ENCODE measurements at places on chromosomes 4 and X.

- DNase-seq = no peak
These were observed 57.9 kb downstream of the DKK2 start for GRCh38 chr4:106978046-106978774.

GRCh38 chrX:110138557-110138956 is 135.6 kb downstream of the TMEM164 start:
- DNase-seq = no peak

- DNase-seq = no peak
These were observed 464.6 kb downstream of the PCDH18 start for GRCh38 chr4:137067735-137068134.

GRCh38 chr4:152188801-152189200 is 347.1 kb downstream of the FBXW7 start:
- no peak for DNase-seq

GRCh38 chrX:100747090-100747489 is 15.2 kb upstream of the SYTL4 start:
- no peak for DNase-seq

DNA sequence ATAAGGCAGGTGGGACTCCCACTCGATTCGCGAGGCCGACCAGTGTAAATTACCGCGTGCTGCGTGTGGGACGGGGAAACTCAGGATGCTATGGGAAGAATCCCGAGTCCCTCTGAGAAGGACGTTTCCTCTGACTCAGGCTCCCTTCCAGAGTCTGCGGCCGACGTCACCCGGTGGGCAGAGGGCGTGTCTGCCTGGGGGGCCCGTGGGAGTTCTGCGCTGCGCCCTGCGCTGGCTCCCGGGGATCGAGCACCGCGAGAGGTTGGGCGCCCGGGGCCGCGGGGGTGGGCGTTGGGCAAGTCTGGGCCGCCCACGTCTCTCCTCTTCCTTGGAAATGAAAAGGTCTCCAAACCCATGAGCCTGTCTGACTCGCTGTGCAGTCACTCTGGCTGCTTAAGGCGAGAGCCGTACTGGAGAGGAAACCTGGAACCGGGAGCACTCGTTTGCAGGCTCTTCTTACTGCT is 568 bp downstream of the NIPAL1 start:
- no peak for DNase-seq

DNA sequence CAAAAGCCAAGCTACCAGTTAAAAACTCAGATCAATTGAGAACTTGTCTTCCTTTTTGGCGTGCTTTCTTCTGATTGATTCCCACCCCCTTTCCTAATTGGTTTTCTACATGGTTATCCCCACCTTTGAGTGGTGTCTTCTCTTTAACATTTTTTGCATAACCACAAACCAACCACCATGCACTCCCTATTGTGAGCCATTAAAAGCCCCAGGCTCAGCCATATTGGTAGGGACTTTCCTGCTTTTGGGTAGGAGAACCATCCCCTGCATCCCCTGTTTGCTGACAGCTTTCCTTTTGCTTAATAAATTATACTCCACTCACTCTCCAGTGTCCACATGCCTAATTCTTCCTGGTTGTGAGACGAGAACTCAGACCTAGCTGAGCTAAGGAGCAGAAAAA is 1651.4 kb upstream of the IGFBP7 start:
- no peak for DNase-seq

DNA sequence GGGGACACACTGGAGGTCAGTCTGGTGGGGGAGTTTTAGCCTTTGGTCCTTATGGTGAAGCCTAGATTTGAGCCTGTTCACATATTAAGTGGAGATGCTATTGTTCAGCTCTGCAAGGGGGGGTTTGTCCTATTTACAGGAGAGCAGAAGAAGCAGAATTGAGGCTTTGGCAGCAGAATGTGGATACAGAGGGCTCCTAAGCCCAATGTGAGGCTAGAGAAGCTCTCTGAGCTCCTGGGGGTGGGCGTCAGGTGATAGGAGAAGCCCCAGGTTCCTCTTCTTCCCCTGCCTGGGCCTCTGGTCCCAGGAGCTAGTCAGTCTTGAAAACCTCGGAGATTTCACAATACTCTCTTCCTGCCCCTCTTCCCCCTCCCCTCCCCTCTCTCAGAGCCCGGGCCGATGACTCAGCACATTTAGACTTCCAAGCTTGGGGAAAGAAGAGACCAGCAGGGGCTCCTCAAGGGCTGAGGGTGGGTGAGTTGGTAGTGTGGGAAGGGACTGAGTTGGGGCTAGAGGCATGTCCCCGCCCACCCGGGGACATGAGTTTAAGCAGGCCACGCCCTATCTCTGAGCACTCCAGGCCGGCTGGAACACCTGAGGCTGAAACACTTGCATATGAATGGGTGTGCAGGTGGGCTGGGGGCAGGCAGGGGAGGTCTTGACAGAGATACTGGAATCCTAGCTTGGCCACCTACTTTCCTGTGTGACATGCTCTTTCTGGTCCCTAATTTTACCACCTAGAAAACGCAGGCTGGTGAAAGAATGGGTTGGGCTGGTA is 3.4 kb downstream of the TFE3 start:
- peak; percentile 1 for DNase-seq

GRCh38 chr4:184961660-184962059 is 56.6 kb upstream of the HELT start:
- no peak for DNase-seq

GRCh38 chr4:163568843-163569242 is 74.4 kb downstream of the TMA16 start:
- no peak for DNase-seq

DNA sequence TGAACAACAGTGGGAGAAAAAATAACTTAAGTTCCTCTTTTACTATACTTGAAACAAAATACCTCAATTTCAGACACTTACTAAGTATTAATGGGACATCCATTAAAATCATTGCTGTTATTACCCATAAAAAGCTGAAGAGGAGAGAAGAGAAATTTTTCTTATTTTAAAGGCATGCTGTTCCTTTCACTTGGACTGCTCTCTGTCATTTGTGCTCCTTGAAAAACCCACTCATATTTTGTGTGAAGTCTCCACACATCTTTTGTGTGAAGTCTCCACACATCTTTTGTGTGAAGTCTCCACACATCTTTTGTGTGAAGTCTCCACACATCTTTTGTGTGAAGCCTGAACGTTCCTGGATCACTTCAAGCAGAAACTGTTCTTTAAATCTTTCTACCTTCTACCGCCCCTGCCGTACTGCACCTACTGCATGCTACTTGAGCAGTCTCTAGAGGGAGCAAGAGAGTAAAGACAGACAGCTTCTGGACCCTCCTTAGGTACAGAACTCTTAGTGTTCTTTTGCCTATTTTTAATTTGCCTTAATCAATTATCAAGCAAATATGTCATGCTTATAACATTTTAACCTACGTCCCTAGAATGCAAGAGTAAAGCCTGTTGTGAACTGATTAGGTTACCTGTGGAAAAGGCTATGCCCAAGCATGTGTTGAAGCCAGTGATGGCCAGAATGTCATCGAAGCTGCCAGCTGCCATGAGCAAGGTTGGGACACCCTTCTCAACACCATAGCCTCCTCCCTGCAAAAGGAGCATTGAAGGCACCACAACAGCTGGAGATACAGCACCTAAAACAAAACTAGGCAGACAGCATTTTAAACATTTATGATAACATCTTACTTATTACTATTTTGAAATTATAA is 27.1 kb upstream of the SLC9B1 start:
- no peak for DNase-seq

GRCh38 chrX:84362184-84362838 is 139.9 kb downstream of the HDX start:
- no peak for DNase-seq

GRCh38 chr4:3208826-3209225 is 40.1 kb upstream of the MSANTD1 start:
- DNase-seq = no peak
